ENCODE measurements at places on chromosomes 3 and 15.

DNA sequence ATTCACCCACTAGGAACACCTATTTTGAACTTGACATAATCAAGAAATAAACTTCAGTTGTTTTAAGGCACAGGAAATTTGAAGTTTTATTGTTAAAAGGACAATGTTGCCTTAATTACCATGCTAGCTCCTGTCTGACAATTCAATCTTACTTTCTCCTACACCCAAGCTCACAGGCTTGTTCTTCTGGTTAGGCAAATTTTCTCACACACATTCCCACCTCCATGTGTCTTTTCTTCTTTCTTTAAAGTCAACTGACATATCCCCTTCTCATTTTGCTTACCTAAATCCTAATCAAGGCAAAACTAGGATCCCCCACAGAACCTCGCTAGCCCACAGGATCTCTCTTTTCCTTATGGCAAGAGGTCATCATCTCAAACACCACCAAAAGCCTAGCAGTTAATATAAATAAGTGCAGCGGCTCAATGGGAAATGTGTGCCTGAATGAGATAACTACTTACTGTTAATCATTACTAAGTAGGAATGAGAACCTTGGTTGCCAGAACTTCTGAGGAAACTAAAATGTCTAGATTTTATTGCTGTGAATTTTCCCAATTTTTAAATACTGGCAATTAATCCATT lies 189.3 kb downstream of the PLCH1 start:
- no peak for DNase-seq

- DNase-seq, result no peak
Measured at GRCh38 chr15:58309963-58310928, 121.5 kb upstream of the LIPC start.

DNA sequence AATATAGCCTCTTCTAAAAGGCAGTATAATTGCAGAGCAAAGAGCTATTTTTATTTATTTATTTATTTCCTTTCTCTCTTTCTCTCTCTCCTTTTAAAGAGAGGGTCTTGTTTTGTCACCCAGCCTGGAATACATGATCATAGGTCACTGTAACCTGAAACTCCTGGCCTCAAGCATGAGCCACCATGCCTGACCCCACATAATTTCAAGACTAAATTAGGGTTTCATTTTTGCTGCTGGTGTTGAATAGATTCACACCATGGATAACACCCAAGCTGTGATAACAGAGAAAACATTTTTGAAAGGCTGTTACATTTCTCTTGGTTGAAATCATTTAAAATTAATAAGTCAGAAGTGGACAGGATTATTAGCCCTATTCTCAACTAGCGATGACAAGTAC lies 131.6 kb downstream of the LEKR1 start:
- DNase-seq, result no peak

- DNase-seq, result no peak
Measured at GRCh38 chr3:45932112-45932511, 11.2 kb upstream of the CXCR6 start.

GRCh38 chr3:113890256-113890900 lies 51.8 kb downstream of the GRAMD1C start:
- peak; percentile 8 for DNase-seq

GRCh38 chr3:69698728-69699127 lies 40.5 kb upstream of the MITF start:
- no peak for DNase-seq

GRCh38 chr3:114389156-114389555 lies 95.3 kb downstream of the TIGIT start:
- no peak for DNase-seq

- no peak for DNase-seq
Measured at GRCh38 chr3:64138046-64138445, 87.2 kb downstream of the PRICKLE2 start.

- no peak for DNase-seq
Measured at GRCh38 chr15:58355382-58355971, 76.3 kb upstream of the LIPC start.

DNA sequence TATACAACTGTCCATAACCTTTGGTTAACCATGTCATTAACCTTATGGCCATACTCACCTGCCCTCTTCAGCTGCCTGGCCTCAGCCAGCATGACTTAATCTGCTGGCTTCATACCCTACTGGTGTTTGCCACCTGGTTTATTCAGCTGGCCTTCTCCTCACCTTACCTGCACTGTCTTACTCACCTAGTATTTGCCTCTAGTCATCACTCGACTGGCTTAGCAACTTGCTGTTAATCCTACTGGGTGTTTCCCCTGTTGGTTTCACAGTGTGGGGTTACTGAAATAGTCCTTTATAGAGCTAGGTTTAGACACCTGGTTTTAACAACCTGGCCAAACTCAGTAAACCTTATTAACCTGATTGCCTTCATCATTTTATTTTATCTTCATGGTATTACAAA lies 96.4 kb downstream of the IL12A start:
- no peak for DNase-seq

DNA sequence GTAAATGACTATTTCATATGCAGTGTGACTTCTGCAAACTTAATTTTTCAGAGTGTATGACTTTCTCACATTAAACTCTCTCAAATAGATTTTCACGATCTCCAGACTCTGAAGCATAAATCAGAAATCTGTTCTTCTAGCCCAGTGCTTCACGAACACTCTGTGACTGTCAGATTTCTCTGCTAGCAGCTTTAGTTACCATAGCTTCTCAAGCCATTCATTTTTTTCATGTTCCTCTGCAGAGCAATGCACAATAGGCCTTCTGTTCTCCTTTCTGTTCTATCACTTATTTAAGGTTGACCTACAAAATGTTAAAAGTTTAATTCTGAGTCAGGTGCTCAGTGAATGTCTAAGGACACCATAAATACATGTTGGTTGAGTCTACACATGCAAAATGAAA lies 1102.2 kb downstream of the TUSC7 start:
- no peak for DNase-seq

DNA sequence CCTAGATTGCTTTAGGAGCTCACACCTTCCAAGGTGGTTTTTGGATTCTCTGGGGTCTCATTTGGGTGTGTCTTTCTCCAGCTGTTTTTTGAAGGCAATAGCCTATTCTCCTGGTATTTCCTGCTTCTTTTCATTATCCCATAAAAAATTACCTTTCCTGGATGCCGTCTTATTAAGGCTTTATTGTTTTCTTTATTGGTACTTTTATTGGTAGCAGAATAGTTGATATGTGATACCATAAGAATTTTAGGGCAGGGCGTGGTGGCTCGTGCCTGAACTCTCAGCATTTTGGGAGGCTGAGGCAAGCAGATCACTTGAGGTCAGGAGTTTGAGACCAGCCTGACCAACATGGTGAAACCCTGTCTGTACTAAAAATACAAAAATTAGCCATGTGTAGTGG lies 18.3 kb upstream of the MEF2A start:
- DNase-seq, result no peak

DNA sequence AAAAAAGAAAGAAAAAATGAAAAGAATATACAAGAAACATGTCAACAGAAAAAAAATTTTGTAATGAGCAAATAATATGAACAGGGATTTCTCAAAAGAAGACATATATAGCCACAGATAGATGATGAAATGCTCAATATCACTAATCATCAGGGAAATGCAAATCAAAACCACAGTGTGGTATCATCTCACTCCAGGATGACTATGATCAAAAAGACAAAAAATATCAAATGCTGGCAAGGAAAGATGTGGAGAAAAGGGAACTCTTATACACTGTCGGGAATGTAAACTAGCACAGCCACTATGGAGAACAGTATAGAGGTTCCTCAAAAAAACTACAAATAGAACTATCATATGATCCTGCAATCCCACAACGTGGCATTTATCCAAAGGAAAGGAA lies 94.1 kb downstream of the C3orf70 start:
- no peak for DNase-seq

GRCh38 chr3:52458031-52458760 lies 2.8 kb downstream of the NISCH start:
- DNase-seq, result no peak

Measured in HEK293T (cell line).